Right renal pelvis (tissue), 4 donors: ENCODE measurements at places on chromosomes 3 and 15. TPM values are rescaled to one million over a fixed set of nuclear protein-coding genes. Genes with fewer than 3 reads are reported as not detected.

- no peak for DNase-seq
Observed at GRCh38 chr3:107508331-107508730, 14.4 kb upstream of the BBX start.

SLC51A gene
- 12.4 TPM for polyA plus RNA-seq

DNA sequence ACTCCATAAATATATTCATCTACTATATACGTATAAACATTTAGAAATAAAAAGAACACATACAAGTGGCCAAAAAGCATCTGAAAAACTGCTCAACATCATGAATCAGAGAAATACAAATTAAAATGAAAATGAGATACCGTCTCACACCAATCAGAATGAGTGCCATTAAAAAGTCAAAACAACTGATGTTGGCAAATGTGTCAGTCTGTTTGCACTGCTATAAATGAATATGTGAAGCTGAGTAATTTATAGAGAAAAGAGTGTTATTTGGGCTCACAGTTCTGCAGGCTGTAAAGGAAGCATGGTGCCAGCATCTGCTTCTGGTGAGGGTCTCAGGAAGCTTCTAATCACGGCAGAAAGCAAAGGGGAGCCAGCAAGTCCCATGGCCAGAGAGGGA, 620.3 kb upstream of the CCDC54 start:
- DNase-seq = no peak

- no peak for DNase-seq
Observed at GRCh38 chr3:90005281-90005847, 897.9 kb downstream of the EPHA3 start.

DNA sequence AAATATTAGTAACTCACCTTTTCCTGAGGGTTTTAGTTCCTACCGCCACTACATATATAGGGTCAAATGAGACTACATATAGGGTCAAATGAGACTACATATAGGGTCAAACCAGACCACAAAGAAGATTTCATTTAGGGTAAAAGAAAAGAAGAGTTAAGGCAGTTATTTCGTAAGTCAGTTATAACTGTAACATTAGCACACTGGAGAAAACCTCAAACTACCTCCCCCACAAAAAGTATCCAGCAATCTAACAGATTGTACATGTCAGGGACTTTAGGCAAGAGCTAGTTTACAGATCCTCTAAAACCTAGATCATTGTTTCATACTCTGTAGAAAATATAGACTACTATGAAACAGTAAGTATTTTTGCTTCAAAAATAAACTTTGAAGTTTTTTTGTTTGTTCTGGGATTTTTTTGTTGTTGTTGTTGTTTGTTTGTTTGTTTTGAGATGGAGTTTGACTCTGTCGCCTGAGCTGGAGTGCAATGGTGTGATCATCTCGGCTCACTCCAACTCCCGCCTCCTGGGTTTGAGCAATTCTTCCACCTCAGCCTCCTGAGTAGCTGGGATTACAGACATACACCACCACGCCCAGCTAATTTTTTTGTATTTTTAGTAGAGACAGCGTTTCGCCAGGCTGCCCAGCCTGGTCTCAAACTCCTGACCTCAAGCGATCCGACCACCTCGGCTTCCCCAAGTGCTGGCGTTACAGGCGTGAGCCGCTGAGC, 92.4 kb upstream of the CGNL1 start:
- DNase-seq = no peak

GRCh38 chr3:2697589-2697988, 412.6 kb downstream of the IL5RA start:
- DNase-seq = no peak

MYO5C gene
- 19.0 TPM for polyA plus RNA-seq

DNA sequence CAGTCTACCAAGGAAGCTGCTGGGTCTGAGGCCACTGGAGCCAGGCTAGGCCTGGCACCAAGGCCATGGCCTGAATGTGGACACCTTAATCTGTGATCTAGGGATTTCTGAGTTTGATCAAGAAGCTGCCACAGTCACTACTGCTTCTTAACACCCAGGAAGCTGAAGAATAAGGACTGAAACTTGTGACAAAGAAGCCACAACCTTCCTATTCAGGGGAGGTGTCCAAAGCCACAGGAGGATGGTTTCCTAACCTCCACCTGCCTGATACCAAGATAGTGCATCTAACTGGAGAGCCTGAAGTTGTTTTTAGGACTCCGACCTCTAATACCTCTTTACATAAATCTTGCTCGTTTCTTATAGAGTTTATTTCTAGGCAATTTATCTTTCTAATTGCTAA, 5.5 kb upstream of the ANO10 start:
- DNase-seq = no peak

PLEKHO2 gene
- 16.2 TPM for polyA plus RNA-seq

DNA sequence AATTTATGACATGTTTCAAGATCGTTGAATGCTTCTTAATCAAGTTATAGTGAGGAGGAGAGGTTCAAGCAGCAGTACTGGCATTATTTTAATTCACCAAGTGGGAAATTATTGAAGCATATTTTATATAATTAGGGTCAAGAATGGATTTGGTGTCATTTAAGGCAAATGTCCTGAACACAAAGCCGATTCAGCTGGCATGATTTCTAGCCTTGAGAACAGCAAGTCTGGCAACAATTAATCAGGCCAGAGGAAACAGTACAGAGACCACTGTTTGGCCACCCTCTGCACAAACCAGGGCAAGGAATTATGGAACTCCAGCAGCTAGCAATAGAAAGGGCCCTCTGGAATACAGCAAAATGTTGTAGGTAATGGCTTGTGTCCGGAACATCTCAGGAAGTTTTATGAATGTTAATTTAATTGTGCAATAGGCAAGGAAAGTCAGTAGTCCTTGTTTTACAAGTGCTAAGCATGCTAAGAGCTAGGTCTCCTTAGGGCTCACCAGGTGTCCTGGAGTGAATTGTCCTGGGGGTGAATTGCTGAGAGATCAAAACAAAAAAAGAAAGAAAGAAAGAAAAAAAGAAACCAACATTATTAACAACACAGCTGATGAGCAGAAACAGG, 38.7 kb upstream of the SNRK start:
- no peak for DNase-seq

GRCh38 chr3:42225486-42226363, 40.3 kb downstream of the CCK start:
- no peak for DNase-seq

GOLGA8J gene
- 1.3 TPM for polyA plus RNA-seq

- DNase-seq = no peak
Observed at GRCh38 chr15:86906376-86906775, 826.7 kb downstream of the AGBL1 start.

DNA sequence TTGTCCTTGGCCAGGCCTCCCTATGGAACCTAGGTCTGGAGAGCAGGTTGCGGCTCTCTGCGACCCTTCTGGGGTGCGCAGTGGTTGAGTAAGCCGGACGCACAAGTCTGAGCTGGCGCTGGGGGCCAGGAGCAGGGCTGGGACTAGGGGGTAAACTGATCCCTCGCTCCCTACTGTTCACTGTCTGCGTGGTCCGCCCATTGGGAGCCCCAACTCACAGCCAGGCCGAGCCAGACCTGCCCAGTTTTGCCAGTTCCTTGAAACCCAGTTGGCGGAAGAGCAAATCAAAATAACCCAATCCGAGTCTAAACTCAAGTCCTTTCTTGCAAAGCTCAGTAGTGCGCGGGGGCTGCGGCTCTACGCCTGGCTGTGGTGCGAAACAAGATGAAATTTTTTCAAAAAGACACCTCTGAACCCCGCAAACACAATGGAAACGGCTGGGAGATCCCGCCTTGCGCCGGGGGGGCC, 17.5 kb downstream of the RGMA start:
- no peak for DNase-seq

DNA sequence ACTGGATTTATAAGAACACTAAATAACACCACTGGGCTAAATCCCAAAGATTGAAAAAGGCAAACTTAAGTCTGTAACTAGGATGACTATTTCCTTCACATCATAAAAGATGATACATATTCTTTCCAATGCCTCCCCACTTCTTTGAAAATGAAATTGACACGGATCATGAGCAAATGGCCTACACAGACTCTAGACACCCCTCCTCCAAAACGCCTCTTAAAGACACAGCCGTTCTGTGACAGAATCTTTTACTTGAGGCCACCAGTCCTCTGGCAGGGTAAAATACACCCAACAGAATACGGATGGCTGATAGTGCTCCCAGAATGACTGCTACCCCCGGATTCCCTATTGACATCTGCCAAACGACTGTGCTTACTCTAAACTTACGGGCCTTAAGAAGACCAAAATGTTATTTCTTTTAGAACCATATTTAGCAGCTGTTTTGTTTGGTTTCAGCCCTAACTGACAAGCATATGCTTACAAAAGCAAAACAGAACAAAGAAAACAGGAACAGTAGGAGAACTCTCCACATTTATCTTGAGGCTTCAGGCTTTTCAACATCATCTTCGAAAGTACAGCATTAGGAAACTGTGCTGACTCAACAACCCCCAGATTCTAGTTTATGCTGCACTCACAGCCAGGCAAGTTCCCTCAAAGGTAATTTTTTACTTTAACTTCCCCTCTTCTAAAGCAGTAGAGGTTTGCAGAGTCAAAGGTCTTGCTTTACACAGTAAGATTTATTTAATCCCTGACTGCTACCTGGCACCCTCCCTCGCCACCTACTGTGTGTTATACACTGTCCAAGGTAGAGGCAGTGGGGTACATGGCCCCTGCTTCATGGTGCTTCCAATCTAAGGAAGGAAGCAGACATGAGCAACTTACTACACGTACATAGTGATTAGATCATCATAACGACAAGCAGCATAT, 84.3 kb downstream of the TNIK start:
- no peak for DNase-seq

GRCh38 chr15:90327311-90327710, 24.8 kb upstream of the ZNF774 start:
- DNase-seq = no peak

IL5RA gene
- polyA plus RNA-seq = 0.86 TPM

GRCh38 chr15:84400017-84400740, 164.6 kb downstream of the GOLGA6L4 start:
- DNase-seq = no peak

DNA sequence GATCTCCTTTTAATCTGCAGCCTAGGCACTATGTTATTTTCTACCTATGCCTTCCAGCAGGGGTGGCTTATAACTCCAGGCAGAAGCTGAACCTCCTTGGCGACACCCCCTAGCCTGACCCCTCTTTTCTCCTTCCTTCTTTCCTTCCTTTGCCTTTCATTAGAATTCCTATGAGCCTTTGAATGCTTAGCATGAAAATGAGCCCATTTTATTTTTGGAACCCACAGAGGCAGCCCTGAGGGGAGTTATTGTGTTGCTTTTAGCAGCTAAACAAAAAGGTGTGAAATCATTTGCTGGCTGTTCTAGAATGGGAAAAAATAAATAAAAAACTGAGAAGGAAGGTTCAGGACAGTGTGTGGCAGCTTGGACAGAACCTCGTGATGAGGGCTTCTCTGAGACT, 164.6 kb upstream of the ICE2 start:
- DNase-seq = no peak

- DNase-seq = no peak
Observed at GRCh38 chr3:25557694-25558093, 107.0 kb downstream of the TOP2B start.

- no peak for DNase-seq
Observed at GRCh38 chr3:17546500-17547255, 195.8 kb downstream of the TBC1D5 start.

GRCh38 chr15:39549912-39550311, 31.0 kb upstream of the THBS1 start:
- no peak for DNase-seq

GRCh38 chr15:47400603-47401002, 316.7 kb upstream of the SEMA6D start:
- no peak for DNase-seq
